ENCODE measurements at places on chromosomes 5 and 9. TPM values are rescaled to one million over a fixed set of nuclear protein-coding genes. Genes with fewer than 3 reads are reported as not detected.
A peak's percentile ranks its signal among the peaks of the same experiment; 100 is the strongest.

DNA sequence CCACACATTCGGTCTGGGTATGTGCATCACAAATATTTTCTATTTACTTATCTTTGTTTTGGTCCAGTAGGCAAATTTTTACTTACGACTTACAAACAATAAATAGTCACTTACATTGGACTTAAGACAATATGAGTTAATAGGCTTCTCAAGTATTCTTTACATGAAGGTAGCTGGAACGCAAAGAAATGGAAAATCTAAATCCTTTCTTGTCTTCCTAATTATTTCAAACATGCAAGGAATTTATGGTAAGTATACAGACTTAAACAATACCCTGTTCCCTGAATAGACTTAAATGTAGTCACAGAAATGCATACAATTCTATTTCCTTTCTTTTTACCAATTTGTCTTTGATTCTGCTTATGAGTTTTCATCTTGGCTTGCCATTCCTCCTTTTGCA, 262.6 kb upstream of the EFNA5 start:
- DNase-seq = no peak

DNA sequence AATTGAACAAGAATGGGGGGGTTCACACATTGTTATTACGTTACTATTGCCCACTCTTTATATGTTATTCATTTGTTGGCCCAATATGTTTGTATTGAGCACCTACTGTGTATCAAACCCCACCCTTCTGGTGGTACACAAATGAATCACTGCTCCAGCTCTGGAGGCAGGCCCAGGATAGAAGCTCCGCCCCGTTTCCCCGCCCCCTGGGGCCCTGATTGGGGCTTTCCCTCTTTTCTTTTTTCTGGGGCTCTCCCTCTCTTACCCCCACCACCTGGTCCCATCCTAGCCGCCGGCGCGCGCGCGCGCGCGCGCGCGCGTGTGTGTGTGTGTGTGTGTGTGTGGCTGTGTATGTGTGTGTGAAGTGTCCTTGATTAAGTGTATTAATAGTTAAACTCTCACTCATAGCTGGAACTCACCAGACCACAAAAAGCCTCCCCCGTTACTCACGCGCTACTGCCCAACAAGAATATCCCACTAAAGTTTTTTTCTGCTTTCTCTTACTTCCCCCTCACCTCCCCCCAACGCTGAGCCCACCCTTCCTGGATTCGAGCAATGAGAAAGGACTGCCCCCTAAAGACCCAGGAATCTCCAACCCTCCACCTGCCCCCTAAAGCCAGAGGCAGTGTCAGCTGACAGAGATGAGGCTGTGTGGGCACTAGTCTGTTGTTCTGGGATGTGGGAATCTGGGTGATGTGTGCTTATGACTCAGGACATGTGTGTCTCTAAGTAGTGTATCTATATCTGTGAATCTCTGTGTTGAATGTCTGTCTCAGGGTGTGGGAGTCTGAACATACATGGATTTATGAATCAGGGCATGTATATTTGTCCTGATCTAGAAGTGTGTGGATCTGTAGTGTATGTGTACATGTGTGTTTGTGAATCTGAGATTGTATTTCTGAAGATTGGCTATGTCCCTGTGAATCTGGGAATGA, 4.0 kb downstream of the CXXC5 start:
- DNase-seq = peak; percentile 89

DNA sequence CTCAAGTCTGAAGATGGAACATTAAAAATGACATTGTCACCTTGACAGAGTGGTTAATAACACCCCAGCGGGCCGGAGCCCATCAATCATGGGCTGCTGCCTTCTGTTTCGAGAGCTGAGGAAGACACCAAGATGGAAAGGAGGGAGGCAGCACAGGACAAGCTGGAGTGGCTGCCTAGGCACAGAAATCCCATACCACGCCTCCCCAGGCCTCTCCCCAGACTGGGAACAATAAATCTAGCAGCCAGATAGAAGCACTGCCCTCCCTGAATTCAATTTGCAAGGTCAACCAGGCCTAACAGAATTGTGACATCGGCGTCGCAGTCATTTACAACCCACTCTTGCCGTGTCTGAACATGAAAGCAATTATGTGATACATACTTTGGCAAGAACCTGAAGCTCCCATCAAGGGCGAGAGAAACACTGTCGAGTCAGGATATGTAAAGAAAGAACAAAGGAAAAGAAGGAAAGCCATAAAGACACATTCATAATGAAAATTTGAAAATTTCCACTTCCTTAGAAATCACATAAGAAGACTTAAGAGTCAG, 35.4 kb upstream of the ZNF354A start:
- peak; percentile 22 for DNase-seq

- no peak for DNase-seq
Measured at GRCh38 chr9:112443200-112443599, 43.4 kb upstream of the KIAA1958 start.

DNA sequence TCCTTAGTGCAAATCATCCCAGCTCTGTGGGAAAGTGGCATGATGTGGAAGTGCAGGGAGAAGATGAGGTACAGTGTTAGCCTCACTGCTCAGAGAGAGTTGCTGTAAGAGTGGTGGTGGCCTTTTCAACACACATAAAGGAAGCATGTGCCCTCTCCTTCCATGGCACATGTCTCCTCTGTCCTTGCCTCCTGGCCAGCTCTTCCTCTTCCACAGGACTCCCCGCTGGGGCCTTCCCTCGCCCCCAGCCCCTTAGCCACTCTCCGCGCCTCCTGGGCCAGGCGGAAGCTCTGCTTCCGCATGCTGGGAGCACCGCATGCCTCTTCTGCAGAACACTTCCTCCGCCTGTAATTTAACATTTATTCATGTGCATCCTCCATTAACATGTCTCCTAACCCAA, 4.8 kb upstream of the KCNMB1 start:
- no peak for DNase-seq

GRCh38 chr9:114732823-114733222, 50.8 kb upstream of the TEX48 start:
- no peak for DNase-seq

DNA sequence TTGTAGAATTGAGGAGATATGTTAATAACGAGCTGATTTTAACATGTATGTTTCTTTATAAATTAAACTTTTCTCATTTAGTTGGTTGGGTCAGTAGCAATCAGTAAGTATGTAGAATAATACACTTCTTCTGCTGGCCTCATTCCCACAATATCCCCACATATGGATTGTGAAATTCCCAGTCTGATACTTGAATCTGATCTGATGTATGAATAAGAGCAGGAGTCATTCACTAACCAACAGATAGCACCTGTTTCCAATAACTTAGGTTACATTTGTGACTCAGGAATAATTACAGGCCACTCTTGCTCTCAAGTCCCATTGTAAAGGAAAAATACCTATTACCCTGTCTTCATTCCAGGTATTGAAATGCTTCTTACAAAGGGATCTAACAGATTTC, 23.9 kb downstream of the SLC36A1 start:
- no peak for DNase-seq

IFNA13 gene
- not detected for total RNA-seq

DNA sequence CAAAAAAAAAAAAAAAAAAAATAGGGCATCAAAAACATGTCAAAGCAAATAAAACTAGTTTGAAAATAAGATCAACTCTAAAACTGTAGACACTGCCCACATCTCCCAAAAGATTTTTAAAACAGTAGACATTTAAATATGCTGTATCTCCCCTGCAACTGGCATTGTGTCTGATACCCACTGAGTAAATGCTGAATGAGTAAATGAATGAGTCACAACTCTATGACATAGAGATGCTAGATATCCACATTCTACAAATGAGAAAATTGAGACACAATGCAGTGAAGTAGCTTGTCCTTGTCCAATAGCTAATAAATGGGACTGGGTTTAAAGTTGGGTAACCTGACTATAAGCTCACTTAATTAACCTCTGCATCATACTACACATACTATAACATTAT, 14.1 kb upstream of the MAP1B start:
- DNase-seq = no peak

GDNF gene
- total RNA-seq = not detected

DNA sequence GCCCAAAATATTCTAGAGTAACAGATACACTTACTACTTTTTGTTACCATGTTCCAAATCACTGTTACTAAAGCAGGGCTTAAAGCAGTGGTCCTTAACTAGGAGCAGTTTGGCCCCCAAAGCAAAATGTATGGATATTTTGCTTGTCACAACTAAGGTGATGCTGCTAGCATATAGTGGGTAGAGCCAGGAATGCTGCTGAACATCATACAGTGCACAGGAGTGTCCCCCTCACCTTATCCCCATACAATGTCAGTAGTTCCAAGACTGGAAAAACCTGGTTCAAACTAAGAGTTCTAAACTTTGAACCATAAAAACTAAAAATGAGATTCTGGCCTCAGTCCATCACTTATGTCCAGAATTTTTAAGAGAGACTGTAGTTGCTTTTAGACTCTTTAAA, 28.1 kb downstream of the DIMT1 start:
- DNase-seq = no peak

- no peak for DNase-seq
Measured at GRCh38 chr5:125465703-125466102, 719.3 kb upstream of the ZNF608 start.

DNA sequence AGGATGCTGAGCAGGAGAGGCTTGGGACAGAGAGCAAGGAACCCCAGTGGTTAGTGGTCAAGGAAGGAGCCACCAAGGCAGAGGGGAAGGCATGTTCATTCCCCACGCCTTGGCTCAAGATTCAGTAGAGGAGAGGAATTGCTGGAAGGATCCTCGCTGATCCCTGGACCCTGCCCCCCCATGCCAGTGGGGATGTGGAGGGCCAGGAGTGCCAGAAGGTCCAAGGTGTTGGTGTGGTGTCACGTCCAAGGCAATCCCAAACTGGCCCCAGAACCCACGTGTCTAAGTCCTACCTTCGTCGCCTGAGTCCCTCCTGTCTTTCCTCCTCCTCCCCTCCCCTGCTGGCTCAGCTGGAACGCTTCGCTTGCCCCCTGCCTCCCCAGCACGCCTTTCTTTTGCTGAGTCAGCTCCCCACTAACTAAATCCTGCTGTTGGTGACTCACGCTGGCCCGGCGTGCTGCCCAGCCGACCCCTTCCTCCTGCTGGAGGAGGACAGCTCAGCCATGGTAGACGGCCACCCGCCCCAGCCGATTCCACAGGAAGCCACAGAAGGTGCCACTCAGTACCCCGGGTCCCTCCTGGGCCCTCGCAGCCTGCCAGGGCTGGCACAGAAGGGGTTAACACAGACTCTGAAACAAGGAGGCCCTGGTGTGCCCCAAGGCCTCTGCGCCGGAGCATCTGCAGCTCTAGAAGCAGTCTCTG, 37.6 kb upstream of the ORM1 start:
- peak; percentile 58 for DNase-seq

Data from sciatic nerve (tissue), 2 donors.